GM19239 (cell line): ENCODE measurements at places on chromosomes 6 and 20.

DNA sequence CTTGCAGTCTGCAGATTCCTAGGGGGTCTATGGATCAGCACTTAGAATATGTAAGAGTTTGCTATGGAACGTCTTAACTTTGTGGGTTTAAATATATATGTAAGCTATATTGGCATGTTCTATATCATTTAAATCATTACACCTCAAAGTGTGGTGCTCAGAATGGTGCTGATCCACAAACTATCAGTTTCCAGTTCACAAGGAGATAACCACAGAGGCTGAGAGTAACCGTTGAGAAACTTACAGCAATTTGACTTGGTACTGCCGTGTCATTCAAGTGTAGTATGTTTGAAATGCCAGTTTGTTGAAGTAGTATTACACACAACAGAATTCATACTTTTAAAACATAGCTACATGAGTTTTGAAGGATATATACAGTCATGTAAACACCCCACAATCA is 279.7 kb downstream of the FARS2 start:
- no peak for DNase-seq

DNA sequence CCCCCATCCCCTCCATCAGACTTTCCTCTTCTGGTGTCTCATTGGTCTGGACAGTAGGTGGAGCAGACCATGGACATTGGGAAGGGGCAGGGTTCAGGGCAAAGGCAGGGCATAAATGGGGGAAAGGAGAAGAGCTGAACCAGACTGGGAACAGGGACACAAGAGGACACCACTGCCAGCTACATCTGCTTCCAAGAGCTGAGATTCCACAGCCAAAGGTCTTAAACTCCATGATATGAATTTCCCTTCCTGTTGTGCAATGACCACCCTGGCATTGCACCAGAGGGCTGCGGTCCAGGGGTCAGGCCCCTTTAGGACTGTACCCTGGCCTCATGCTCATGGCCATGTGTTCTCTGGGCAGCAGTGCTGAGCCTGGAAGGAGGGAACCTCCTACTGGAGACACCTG is 137.9 kb downstream of the MAFB start:
- DNase-seq, result no peak

DNA sequence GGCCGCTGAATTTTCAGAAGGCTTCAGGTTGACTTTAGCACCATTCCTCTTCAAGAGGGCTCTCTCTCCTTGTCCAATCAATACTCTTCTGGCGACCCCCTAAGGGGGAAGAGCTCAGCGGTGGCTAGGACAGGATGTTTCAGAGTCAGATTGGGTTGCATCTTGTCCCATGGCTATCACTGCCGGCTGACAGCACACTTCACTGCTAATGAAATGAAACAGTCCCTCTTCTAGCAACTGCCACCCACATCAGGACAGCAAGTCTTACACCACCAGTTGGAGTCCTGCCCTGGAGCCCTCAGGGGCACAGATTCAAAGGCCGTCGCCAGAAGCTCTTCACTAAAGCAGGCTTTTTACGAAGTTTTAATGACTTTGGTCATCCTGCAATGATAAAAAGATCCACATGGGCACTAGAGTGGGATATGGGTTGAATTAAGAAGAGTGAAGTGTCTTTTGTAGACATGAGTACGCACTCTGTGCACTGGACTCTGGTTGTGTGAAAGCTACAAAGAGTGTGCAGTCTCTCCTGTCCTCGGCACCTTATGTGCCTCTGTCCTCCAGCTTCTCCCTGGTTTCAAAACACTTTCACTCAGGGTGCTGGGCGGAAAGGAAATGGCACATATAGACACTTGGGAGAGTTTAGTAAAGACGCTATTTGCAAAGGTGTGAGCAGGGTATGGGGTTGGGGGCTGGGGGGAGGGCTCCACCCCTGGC is 66.1 kb upstream of the SLC22A16 start:
- DNase-seq, result no peak

- DNase-seq, result no peak
Observed at GRCh38 chr20:668050-668449, 7.6 kb downstream of the SCRT2 start.

DNA sequence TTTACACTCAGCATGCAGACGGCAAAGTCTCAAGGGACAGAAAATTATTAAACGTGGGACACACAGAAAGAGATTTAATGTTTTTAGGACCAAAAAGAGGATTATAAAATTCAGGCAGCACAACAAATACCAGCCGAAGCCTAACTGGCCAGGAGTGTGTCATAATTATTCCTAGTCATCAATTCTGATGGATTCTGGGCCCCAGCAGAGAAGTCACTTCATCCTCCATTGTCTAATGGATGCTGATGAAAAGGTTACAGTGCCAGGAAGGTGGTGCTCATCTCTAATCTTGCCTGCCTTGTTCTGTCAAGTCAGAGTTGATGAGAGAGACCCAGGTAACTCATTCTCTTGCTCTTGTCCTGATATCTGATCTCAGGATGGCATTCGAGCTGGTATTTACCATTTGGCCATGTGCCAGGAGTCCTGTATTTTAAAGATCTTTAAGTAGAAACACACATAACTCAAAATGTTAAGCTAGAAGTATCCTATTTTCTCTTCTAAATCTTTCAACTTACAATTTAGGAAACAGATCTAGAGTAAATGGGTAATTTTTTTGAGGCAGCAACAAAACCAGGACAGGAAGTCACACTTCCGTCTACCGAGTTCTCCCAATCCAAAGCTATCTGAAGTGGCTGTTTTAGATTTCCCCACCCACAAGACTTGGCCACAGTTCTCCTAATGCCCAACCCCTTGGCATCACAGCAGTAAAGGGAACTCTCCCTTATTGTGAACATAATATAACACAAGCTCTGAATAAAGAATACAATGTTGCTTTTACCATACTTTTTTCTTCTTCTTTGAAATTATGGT is 50.0 kb downstream of the ADAT2 start:
- DNase-seq, result no peak

DNA sequence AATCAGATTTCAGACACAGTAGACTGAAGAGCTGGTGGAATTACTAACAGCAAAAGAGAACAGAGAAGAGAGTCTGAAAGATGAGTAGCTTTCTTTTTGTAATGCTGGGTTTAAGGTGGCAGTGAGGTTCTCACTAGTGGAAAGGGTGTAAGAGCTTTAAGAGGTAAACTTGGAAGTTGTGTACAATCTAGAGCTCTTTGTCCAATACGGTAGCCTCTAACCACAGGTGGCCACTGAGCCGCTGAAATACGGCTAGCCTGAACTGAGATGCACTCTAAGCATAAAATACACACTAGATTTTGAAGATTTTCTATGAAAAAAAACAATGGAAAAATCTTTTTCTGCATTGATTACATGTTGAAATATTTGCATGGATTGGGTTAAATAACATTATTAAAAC is 4.0 kb downstream of the ELOVL2 start:
- no peak for DNase-seq

DNA sequence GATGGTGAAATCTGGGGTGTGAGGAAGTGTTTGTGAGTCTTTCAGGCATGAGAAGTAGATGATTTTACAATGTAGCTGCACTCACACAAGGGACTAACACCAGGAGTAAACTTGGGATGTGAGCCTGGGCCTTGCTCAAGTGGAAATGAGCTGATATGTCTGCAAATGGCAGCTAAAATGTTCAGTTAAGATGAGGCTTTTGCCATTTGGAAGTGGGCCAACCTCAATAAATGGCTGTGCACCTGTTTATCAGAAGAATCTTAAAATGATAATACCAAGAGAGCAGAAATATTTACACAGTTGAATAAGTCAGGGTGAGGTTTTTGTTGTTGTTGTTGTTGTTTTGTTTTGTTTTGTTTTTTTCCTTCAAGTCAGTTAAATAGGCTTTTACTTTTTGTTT is 25.7 kb upstream of the KLHL31 start:
- DNase-seq, result no peak

- DNase-seq, result no peak
Observed at GRCh38 chr6:116277124-116277523, 2.6 kb downstream of the TSPYL1 start.

DNA sequence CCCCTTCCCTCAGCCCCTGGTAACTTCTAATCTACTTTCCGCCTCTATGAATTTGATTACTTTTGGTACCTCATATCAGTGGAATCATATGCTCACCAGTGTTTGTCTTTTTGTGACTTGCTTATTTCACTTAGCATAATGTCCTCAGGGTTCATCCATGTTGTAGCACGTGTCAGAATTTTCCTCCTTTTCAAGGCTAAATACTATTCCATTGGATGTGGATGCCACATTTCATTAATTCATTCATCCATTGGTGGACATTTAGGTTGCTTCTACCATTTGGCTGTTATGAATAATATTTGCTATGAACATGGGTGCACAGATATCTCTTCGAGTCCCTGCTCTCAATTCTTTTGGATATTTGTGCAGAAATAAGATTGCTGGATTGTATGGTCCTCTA is 388.6 kb upstream of the SOX4 start:
- DNase-seq, result no peak

GRCh38 chr6:70222439-70222749 is 80.5 kb downstream of the COL9A1 start:
- no peak for DNase-seq

GRCh38 chr6:139736325-139736906 is 362.0 kb upstream of the CITED2 start:
- no peak for DNase-seq

GRCh38 chr6:148805777-148806176 is 58.9 kb downstream of the UST start:
- DNase-seq, result no peak

DNA sequence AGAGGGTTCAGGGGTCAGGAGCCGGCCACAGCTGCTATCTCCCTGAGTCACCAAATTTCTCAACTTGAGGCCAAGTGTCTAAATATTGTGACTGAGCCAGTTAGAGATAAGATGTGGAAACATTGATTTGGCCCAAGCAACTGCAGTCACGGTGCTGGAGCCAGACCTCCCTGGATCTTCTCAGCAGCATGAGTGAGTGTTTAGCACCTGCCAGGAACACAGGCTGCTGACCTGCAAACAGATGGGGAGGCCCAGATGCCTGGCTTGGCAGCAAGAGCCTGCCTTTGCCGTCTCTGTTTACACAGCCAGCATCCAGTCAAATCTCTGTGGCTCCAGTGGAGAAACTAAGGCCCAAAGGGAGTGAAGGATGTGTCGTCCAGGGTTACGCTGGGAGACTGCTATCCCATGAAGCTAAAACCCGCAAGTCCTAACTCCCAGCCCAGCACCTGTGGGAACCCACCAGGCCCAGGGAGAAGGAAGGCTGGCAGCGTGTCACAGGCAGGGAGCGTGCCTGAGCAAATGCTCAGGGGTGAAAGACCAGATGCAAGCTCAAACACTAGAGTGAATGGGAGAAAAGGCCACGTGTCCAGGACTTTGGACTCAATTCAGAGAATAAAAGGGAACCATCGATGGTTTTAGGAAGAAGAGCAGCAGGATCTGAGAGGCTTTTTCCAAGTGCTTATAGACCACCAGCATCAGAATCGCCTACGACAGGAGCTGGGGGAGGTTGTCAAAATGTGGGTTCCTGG is 15.9 kb upstream of the PTGIS start:
- DNase-seq, result no peak

DNA sequence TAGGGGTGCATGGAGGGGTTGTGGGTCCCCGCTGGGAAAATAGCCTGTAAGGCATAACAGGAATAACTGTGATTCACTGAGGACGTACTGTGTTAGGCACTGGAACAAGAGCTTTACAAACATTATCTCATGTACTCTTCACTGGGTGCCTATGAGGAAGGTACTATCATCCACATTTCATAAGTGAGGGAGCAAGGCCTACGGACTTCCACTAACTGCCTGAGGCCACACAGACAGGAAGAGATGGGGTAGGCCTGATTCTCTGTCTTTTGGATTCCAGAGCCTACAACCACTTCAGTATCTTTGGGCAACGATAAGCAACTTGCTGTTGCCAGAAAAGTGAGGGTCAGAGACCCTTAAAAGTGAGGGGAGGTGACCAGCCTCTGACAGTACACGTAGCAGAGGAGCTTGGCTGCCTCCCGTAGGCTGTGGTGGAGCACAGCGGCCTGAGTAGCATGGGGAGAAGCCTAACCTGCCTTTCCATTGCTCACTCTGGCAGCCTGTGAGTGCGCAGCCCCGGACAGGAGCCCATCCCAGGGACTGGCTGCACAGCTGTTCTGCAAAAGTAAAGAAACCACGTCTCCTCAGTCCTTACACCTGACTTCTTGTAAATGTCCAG is 30.4 kb downstream of the PSMB1 start:
- no peak for DNase-seq

DNA sequence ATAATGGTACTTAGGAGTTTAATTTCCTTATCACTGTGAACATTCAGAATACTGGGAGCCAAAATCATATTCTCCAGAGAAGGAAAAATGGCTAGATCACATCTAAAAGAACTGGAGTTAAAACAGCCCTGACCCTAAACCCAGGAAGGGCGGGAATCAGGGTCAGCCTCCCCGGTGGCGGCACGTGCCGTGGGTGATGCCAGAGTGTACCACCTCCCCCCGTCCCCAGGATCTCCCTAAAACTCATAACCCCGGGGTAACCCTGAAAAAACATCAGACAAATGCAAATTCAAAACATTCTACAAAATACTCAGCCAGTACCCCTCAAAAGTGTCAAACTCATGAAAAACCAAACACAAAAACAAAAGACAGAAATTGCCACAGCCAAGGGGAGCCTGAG is 148.3 kb downstream of the DLL1 start:
- DNase-seq, result no peak

- no peak for DNase-seq
Observed at GRCh38 chr6:118324116-118324515, 224.0 kb upstream of the PLN start.

GRCh38 chr20:10594296-10594868 is 79.4 kb downstream of the JAG1 start:
- DNase-seq, result no peak

- DNase-seq, result no peak
Observed at GRCh38 chr20:36883977-36884535, 8.1 kb downstream of the TLDC2 start.

DNA sequence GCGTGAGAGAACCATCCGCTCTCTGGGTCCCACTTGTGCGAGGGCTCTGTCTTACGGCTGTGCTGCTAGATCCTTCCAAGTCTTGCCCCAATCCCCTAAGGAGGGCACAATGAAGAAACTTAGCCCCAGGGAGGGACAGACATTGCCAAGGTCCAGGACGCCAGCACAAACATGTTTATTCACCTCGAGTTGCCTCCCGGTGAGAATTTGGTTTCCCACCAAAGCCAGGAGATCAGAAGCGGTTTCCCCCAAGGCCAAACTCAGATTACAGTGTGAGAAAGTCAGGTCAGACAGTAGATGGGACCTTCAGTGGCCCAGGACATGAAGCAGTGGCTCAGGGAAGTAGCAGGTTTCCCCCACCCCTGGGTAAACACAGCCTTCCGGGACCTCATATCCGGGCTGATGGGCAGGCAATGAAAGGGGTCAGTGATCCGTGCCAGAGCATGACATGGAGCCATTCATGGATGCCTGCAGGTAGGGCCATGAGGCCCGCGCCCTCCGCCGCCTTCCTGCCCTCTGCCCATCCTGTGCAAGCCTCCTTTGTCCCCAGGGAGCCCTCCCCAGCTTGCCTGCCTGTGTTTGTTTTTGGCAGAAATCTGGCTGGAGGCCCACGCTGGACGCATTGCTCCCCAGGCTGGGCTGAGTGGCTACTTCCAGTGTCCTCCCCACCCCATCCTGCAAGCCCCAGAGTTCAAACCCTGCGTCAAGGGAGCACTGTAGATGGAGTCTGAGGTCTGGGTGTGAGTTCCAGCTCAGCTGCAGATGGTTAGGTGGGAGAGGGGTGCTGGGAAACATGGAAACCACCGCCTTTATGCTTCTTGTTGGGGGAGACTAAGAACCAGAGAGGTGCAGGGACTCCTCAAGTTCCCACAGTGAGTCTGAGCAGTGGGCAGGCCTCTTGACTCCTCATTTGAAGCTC is 2.0 kb downstream of the BPIFB2 start:
- DNase-seq, result no peak

GRCh38 chr6:96545882-96546281 is 17.0 kb upstream of the FHL5 start:
- DNase-seq, result no peak
